ENCODE measurements at places on chromosomes 11 and 22. TPM values are rescaled to one million over a fixed set of nuclear protein-coding genes. Genes with fewer than 3 reads are reported as not detected.

FLRT1 gene
- polyA plus RNA-seq, result not detected

GNAZ gene
- 24.5 TPM for polyA plus RNA-seq

WBP2NL gene
- not detected for polyA plus RNA-seq

RANGAP1 gene
- 2.4 TPM for polyA plus RNA-seq

HPX gene
- not detected for polyA plus RNA-seq

FAM111B gene
- not detected for polyA plus RNA-seq

TEX54 gene
- polyA plus RNA-seq, result not detected

SLC22A9 gene
- not detected for polyA plus RNA-seq

ACRV1 gene
- 0.56 TPM for polyA plus RNA-seq

ELMOD1 gene
- 495 TPM for polyA plus RNA-seq

HORMAD2 gene
- polyA plus RNA-seq, result not detected

SUN2 gene
- 0.22 TPM for polyA plus RNA-seq

RBM4B gene
- 16.2 TPM for polyA plus RNA-seq

FBLN1 gene
- polyA plus RNA-seq, result 0.56 TPM

POU2AF2 gene
- not detected for polyA plus RNA-seq

TEX12 gene
- polyA plus RNA-seq, result 0.77 TPM

SOX10 gene
- 1.9 TPM for polyA plus RNA-seq

IGLL1 gene
- not detected for polyA plus RNA-seq

PLAAT4 gene
- polyA plus RNA-seq, result 4.5 TPM

CXCR5 gene
- not detected for polyA plus RNA-seq

OLFML1 gene
- polyA plus RNA-seq, result 1.5 TPM

TYMP gene
- not detected for polyA plus RNA-seq

SAA1 gene
- not detected for polyA plus RNA-seq

PICALM gene
- polyA plus RNA-seq, result 57.2 TPM

RAB3IL1 gene
- 0.15 TPM for polyA plus RNA-seq

MAJIN gene
- polyA plus RNA-seq, result 3.6 TPM

CDC42EP2 gene
- polyA plus RNA-seq, result 4.2 TPM

DDTL gene
- polyA plus RNA-seq, result 2.6 TPM

OR52I1 gene
- not detected for polyA plus RNA-seq

MAPK8IP1 gene
- polyA plus RNA-seq, result 3.3 TPM

CDK2AP2 gene
- 30.5 TPM for polyA plus RNA-seq

OVOL1 gene
- not detected for polyA plus RNA-seq

NXPE1 gene
- polyA plus RNA-seq, result not detected

MB gene
- polyA plus RNA-seq, result not detected

USH1C gene
- not detected for polyA plus RNA-seq

PRR5L gene
- polyA plus RNA-seq, result 1.6 TPM

EIF3D gene
- polyA plus RNA-seq, result 60.9 TPM

THRSP gene
- not detected for polyA plus RNA-seq

DDI1 gene
- not detected for polyA plus RNA-seq

CCDC89 gene
- not detected for polyA plus RNA-seq

SREBF2 gene
- polyA plus RNA-seq, result 3.0 TPM

ANKK1 gene
- not detected for polyA plus RNA-seq

HNRNPUL2 gene
- 11.6 TPM for polyA plus RNA-seq

VPREB3 gene
- 6.7 TPM for polyA plus RNA-seq

OR51I1 gene
- polyA plus RNA-seq, result not detected

DDX17 gene
- 55.8 TPM for polyA plus RNA-seq

CATSPER1 gene
- polyA plus RNA-seq, result 0.59 TPM

PIK3IP1 gene
- 2.7 TPM for polyA plus RNA-seq

INS gene
- polyA plus RNA-seq, result not detected

GLYAT gene
- not detected for polyA plus RNA-seq

SCGB2A2 gene
- polyA plus RNA-seq, result not detected

F2 gene
- polyA plus RNA-seq, result not detected

Data from Purkinje cell (primary cell).